COR-L47 (cell line): ENCODE measurements at places on chromosomes 3 and 15.

DNA sequence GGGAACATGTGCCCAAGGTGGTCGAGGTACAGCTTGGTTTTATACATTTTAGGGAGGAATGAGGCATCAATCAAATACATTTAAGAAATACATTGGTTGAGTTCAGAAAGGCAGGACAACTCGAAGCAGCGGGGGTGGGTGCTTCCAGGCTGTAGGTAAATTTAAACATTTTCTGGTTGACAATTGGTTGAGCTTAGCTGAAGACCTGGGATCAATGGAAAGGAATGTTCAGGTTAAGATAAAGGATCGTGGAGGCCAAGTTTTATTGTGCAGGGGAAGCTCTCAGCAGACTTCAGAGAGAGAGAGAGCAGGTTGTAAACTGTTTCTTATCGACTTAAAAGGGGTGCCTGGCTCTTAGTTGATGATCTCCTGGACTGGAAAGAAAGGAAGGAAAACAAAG, 11.3 kb downstream of the CPN2 start:
- DNase-seq = no peak

DNA sequence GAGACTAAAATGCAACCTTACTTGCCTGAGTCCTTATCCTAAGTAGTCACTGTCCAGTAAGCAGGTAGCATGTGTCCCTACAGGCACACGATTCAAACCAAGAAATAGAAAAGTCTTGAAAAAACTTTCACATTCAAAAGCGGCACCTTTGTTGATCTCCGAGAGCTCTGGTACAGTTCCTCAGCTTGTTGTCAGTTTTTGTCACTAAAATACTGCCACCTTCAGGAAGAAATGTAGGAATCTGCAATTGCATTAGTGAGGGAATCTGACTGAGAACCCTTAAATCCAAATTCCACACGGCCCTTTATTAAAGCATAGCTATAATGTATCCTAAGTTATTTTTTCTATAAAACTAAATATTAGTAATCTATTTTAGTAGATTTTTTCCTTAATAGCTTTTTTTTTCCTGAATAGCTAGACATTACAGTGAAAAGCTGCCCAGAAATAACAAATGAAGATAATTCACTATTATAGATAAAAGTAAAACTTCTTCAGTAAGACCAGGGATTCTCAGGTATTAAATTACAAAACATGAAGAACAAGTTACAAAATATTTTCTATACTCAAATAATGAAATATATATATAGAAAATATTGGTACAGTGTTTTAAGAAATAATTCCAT, 44.0 kb downstream of the CCDC54 start:
- peak; percentile 60 for DNase-seq

GRCh38 chr3:58585994-58586393, 8.8 kb upstream of the FAM107A start:
- no peak for DNase-seq

GRCh38 chr3:53495520-53496391, 1.3 kb downstream of the CACNA1D start:
- DNase-seq = no peak

DNA sequence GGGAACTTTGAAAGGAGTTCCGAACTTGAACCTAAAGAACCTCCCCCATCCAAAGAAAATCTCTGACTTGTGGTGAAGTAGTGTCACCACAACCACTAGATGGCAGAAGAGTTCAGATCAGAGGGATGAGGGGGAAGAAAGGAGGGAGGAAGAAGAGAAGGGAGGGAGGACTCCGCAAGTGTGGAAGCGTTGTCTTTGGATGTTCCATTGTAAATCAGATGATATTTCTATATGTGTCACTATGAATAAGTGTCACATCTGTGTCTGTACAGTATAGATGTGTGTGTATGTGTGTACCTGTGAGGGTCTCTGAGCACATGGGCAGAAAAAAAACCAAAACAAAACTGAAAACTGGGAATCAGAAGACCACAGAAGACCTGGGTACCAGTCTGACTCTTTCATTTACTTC, 16.9 kb downstream of the SLC24A1 start:
- DNase-seq = peak; percentile 65

DNA sequence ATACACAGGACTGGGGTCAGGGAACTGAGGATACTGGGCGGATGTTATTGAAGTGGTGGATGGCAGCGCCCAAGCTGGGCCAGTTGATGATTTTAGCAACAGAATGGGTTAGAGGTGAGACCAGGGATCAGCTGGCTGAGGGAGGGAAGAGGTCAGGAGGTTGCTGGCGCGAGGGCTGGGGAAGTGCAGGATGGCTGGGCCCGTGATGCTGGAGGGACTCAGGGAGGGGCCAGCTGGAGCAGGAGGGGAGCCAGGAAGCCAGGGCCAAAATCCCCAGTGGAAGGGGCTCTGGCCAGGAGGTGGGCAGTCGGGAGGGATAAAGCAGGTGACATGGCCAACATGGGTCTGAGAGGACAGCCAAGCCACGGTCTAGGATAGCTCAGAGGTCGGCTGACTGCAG, 178.0 kb downstream of the NSMCE3 start:
- DNase-seq = no peak

DNA sequence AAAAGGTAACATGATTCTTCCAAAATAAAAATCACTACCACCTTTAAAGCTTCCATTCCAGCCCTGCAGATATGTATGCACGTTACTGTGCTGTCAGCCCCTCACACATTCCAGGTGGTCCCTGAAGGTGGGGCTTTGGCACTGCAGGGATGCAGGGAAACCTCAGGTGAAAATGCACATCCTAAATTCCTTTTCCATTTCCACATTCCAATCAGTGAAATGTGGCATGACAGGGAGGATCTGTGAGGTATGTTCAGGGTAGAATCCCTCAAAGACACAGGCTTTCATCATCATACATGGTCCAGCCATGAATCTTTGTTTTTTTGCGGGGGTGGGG, 45.3 kb downstream of the CCR4 start:
- DNase-seq = no peak

DNA sequence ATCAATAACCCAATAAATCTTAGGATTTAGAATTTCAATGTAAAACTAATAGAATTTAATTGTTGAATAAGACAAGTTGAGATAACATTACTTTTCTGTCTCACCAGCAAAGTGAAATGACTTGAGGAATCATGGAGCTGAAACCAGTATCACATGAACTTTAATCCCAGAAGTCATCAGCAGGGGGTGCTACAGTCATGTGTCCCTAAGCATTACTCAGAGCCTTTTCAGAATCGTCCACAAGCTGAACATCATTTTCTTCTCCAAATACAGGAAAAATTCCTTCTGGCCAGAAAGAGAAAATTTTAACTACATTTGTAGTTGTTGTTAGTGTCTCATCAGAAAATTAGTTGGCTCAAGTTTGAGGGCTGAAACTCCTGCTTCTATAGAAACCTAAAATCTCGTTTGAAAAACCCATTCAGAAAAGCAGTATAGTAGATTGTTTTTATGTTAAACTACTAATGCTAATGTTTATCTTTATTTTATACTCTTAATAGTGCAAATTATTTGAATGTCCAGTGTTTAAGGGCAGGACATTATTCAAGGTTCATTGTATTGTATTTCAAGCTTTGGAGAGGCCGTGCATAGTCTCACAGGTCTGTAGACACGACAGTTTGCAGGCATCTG, 384.1 kb downstream of the PLOD2 start:
- peak; percentile 59 for DNase-seq

- no peak for DNase-seq
Observed at GRCh38 chr15:38115121-38115520, 137.5 kb upstream of the SPRED1 start.

DNA sequence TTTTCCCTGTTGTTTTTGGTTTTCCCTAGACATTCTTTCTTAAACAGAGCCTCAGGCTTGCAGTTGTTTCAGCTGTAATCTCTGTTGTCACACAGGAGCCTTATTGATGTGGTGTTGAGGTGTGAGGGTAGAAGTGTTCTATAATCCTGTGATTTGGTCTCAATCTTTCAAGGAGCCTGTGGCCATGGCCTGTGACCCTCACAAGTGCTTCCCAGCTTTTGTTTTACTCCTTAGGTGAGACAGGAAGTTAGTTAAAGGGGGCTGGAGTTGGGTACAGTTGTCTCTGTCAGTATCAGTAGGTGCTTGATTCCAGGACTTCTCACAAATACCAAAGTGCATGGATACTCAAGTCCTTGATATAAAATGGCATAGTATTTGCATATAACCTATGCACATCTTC, 77.2 kb downstream of the PDCD6IP start:
- DNase-seq = no peak

DNA sequence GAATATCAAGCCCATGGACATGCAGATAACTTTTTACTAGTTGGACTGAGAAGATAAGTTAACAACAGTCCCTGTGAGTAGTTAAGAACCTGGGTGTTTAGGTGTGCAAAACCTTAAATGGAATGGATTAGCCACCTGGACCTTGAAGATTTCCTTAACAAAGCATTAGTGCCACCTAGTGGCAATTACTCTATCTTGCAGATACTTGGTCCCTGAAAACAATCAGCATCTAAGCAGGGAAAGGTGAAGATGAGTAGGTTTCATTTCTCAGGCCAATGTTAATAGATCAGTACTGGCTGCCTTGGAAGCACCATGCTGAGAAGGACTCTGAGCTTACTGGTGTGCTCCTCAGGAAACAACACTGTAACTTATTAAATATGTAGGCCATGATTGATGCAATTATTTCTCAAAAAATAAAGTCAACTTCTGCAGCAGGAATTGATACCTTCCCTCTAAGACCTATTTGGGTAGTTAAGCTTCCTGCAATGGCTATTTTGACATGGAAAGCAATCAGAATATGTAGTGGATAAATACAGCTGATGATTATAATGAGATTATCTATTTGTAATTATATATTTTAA, 329.4 kb downstream of the TBC1D5 start:
- peak; percentile 52 for DNase-seq

- no peak for DNase-seq
Observed at GRCh38 chr3:136653628-136654027, 98.5 kb downstream of the STAG1 start.
